ENCODE measurements at places on chromosomes 11 and 22. TPM values are rescaled to one million over a fixed set of nuclear protein-coding genes. Genes with fewer than 3 reads are reported as not detected.

- no peak for DNase-seq
Measured at GRCh38 chr11:67174311-67174710, 55.2 kb downstream of the KDM2A start.

- DNase-seq = no peak
Measured at GRCh38 chr11:74102321-74102720, 68.5 kb downstream of the C2CD3 start.

Gene DNAJB7
- not detected for polyA plus RNA-seq

- no peak for DNase-seq
Measured at GRCh38 chr11:117752721-117753237, 44.2 kb downstream of the DSCAML1 start.

- DNase-seq = no peak
Measured at GRCh38 chr22:25363474-25363873, 144.0 kb downstream of the CRYBB2 start.

DNA sequence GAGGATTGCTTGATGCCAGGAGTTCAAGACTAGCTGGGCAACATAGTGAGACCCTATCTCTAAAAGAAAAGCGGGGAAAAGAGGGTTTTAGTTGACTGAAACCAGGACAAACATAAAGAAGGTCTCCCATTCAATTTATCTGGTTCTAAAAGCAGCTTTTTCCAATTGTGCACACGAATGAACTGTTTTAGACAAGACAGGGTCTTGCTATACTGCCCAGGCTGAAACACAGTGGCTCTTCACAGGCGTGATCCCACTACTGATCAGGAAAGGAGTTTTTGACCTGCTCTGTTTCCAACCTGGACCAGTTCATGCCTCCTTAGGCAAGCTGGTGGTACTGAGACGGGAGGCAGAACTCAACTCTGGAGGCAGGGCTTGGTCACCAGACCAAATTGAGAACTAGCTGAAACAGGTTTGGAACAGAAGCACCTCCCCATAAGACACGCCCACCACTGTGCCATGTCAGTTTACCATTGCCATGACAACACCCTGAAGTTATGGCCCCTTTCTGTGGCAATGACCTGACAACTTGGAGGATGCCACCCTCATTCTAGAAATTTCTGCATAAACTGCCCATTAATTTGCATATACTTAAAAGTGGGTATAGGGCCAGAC lies 2.8 kb upstream of the NUCB2 start:
- DNase-seq = no peak

DNA sequence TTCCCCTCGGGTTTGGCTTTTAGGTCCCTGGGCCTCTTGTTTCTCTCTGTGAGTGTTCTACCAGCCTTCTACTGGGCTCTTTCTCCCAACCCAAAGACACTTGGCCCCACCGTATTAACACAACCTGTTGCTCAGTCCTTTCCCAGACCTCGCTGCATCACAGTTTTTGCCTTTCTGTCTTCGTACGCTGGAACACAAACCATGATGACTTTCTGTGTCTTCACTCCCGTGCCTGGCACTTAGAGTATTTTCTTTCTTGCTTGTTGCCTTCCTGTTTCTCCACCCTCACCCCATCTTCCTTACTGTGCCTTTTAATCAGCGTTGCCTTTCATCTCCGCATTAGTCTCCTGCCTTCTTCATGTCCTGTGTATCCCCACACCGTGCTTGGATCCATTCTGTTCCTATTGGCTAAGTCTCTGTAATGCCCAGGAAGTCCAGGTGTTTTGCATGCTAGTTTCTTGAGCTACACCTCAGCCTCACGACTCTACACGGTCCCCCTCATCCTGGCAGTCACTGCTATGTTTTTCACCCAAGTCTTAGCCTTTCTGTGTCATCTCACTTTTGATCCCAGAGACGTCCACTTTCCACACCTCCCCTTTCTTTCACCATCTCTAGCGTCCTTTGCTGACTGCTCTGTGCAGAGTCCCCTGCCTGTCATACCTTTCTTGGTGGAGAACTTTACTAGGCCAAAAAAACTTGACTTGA lies 1.6 kb downstream of the MARK2 start:
- DNase-seq = no peak

GRCh38 chr11:12842933-12843636 lies 166.0 kb upstream of the RASSF10 start:
- no peak for DNase-seq

DNA sequence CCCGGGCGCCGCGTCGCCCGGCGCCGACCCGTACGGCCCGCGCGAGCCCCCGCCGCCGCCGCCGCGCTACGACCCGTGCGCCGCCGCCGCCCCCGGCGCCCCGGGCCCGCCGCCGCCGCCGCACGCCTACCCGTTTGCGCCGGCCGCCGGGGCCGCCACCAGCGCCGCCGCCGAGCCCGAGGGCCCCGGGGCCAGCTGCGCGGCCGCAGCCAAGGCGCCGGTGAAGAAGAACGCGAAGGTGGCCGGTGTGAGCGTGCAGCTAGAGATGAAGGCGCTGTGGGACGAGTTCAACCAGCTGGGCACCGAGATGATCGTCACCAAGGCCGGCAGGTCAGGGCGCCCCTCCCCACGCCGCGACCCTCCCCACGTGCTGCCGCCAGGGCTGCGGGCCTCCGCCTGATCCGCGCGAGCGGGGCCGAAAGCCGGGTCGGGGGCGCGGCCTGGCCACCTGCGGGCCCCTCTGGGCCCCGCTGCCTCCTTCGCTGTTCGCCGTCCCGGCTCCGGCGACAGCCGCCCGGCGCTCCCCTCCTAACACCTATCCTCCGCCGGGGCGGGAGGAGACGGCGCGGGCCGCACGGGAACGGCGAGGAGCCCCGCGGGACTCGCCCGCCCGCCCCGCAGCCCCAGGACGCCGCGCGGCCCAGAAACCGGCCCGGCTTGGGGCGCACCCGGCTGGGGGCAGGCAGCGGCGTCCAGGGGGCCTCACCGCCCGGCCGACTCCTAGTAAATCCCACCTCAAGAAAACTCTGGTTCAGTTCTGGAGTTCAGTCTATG lies 560 bp downstream of the TBX1 start:
- no peak for DNase-seq

- DNase-seq = no peak
Measured at GRCh38 chr11:19267567-19267966, 26.8 kb upstream of the E2F8 start.

- DNase-seq = no peak
Measured at GRCh38 chr22:29451863-29452262, 13.5 kb downstream of the RFPL1 start.

- DNase-seq = no peak
Measured at GRCh38 chr11:71232364-71232763, 20.0 kb downstream of the SHANK2 start.

GRCh38 chr11:59804061-59804460 lies 6.5 kb downstream of the MRPL16 start:
- DNase-seq = no peak

GRCh38 chr11:16902781-16903378 lies 111.3 kb downstream of the PLEKHA7 start:
- DNase-seq = no peak

- DNase-seq = no peak
Measured at GRCh38 chr11:68524681-68525080, 64.1 kb downstream of the PPP6R3 start.

DNA sequence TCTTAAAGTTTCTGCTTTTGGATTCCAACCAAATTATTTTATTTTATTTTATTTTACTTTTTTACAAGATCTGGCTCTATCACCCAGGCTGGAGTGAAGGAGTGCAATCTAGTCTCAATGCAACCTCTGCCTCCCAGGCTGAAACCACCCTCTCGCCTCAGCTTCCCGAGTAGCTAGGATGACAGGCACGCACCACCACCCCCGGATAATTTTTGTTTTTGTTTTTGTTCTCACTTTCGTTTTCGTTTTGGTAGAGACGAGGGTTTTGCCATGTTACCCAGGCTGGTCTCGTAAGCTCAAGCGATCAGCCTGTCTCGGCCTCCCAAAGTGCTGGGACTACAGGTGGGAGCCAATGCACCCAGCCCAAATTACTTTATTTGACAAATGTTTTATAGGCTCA lies 219.8 kb downstream of the ETS1 start:
- no peak for DNase-seq

GRCh38 chr11:764322-765024 lies 12.8 kb downstream of the GATD1 start:
- no peak for DNase-seq

DNA sequence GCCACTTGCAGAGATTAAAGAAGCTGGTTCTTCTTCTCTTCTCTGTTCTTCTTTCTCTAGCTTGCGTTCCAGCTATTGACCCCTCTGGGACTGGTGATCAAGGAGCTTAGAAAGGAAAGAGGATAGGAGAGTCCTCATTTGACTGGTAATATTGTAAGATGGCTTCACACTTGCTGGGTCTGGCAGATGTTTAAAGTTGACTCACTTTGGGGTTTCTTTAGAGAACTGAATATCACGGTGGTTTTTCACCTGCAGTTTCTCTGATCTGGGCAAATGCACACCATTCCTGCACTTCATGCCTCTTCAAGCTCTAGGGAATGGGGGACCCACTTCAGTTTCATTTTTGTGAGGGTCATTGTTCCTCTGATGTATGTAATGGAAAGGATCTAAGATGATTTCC lies 41.8 kb upstream of the DEUP1 start:
- no peak for DNase-seq

Gene OR51E2
- polyA plus RNA-seq = not detected

GRCh38 chr11:129691142-129691541 lies 124.5 kb upstream of the TMEM45B start:
- DNase-seq = no peak

GRCh38 chr11:128328955-128329551 lies 258.3 kb downstream of the ETS1 start:
- DNase-seq = no peak

DNA sequence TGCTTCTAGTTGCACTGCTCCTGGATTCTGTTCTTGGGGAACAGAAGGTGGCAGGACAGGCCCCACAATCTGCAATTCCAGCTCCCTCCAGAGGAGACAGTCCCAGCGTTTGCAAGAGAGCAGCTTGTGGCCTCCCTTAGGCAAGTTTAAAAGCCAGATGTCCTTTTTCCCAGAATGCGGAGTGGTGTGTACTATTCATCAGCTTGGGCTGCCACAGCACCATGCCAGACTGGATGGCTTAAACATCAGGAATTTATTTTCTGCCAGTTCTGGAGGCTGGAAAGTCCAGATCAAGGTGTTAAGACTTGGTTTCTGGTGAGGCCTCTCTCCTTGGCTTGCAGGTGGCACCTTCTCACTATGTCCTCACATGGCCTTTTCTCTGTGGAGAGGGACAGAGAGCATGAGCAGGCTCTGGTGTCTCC lies 11.7 kb downstream of the MIAT start:
- DNase-seq = no peak

Gene BCO2
- polyA plus RNA-seq = 0.85 TPM

GRCh38 chr22:49663311-49663711 lies 164.4 kb downstream of the BRD1 start:
- no peak for DNase-seq

DNA sequence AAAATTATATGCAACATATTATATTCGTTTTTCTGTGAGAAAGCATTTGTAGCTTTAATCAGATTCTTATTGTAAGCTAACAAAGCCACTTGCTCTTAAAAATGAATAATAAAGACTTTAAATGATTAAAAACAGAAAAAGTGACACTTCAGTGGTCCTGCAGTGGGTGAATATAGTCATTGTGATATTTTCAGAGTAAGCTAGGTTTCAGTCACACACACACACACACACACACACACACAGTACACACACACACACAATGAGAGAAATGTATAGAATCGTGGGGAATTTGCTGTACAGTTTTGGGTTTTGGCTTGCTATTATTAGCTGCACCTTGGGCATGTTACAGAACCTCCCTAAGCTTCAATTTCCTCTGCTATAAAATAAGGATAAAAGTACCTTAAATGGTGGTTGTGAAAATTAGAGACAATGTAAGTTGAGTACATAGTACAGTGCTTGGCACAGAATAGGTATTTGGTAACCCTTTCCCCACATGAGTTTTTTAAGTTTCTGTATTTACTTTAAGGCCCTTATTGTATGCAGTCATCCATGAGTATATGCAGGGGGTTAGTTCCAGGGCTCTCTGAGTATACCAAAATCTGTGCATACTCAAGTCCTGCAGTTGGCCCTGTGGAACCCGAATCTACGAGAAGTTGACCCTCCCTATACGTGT lies 39.8 kb downstream of the CSTPP1 start:
- DNase-seq = no peak

Gene KCNE3
- 0.94 TPM for polyA plus RNA-seq

DNA sequence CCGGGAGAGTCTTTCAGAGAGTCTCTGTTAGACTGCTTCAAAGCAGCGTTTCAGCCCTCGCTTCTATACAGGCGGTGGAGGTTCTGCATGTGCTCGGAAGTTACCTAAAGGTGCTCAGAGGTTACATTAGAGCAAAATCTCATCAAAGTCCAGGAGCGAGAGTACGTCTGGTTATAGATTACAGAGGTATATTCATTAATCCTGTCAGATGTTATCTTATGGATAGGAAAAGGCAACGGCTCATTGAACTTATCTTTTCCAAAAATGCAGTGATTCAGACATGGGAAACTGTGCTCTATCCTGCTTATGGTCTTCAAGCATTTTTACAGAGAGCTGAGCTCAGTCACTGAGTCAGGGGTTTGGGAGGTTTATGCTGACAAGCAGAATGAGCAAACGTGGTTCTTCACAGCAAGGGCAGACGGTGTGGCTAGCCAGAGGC lies 9.1 kb upstream of the ZBED5 start:
- no peak for DNase-seq

GRCh38 chr11:86668929-86669328 lies 3.5 kb downstream of the ME3 start:
- no peak for DNase-seq

Gene TMA7B
- polyA plus RNA-seq = not detected

Gene CABP4
- not detected for polyA plus RNA-seq

DNA sequence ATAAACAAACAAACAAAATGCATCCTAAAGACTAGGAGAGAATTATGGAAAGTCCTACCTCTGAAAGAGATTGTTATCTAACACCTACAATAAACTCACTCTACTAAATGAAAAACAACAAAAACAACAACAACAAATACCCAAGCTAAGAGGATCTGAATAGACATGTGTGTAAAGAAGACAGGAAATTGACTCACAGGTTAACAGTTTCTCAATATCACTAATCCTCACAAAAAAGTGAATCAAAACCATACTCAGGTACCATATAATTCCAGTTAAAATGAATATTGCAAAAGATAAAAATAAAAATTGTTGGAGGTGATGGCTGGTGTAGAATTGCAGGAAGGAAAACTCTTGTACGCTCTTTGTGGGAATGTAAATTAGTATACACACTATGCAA lies 110.4 kb upstream of the TOP3B start:
- DNase-seq = no peak

Data from BJ (cell line).